ENCODE measurements at places on chromosomes 12 and 14.

DNA sequence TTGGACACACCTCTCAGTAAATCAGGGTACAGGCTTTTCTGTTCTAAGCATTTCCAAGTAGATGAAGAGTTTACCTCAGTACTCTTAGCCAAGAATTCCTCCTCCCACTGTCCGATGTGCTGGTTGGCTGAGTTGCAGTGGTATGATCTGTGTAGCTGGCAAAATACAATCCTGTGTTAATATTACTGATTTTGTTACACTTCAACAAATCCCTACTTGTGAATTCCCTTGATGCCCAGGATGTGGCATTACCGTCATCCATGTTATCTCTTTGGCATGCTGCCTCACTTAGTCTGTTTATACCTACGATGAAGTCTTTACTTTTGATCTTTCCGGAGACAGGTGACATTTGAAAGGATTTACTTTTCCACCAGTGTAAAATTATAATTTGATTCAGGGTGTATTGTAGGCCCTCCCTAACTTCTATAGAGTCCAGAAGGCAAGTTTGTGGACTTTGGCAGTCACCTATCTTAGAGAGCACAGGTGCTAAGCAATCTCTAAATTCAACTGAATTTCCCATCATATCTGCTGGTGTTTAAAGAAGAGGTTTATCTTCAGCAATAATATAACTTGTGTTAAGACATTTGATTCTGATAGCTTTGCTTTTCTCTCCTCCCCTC is 10.1 kb downstream of the CCDC196 start:
- no peak for DNase-seq

- no peak for DNase-seq
These were observed 725 bp downstream of the CHPT1 start for GRCh38 chr12:101697930-101698799.

DNA sequence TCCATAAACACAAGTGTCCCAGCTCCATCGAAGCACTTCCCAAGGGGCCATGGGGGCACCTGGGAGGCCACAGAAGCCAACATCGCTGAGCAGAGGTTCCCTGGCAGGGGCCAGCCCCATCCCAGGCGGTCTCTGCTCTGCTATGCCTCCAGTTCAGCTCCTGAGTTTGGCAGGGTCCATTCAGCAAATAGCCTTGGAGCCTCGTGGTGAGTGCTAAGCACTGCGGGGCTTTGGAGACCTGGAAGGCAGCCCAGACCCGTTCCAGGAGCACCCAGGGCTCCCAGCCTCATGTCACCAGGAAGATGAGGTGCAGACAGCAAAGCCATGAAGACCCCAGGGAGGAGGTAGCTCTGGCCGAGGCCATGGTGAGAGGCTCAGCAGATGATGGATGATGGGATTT is 109.5 kb downstream of the LGMN start:
- DNase-seq, result no peak

DNA sequence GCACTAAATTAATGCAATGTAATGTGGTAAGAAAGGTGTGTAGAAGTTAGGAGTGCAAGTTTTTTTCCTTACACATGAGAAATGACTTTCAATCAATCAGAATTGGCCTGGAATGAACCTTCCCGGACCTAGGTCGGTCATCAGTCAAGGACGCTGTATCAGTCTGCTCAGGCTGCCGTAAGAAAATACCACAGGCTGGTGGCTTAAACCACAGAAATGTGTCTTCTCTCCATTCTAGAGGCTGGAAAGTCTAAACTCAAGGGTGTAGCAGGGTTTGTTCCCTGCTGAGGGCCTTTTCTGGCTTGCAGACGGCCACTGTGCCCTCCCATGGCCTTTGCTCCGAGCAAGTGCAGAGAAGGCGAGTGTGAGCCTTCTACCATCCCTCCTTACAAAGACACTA is 86.6 kb upstream of the DYNC1H1 start:
- no peak for DNase-seq

GRCh38 chr12:48803675-48804074 is 14.6 kb upstream of the CACNB3 start:
- DNase-seq, result no peak

GRCh38 chr14:30861200-30861599 is 13.2 kb upstream of the COCH start:
- no peak for DNase-seq

GRCh38 chr12:28583701-28584261 is 393.5 kb downstream of the CCDC91 start:
- no peak for DNase-seq

GRCh38 chr14:103581954-103582703 is 19.4 kb downstream of the COA8 start:
- DNase-seq, result no peak

DNA sequence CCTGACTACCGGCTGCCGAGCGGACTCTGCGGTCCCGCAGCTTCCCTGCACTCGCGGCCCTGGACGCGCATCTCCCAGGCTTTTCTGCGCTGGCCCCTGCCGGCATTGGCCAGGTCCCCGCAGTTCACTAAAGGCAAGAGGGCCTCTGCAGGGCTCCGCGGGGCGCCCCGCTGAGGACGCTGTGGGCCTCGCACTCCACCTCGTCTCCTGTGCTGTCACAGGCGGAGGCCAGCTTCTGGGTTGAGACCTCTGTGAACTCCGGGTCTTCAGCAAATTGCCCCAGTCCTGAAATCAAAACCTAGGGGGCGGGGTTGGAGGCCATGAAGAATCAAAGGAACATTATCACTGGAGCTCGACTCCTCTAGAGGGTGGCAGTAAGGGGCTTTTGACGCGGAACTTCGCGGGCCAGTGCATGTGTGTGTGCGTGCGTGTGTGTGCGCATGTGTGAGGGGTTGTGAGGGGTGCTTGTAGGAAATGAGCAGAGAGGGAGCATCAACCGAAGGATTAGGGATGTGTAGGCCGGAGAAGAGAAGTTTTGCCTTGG is 68.5 kb upstream of the CAPRIN2 start:
- DNase-seq, result no peak

GRCh38 chr14:91149462-91149861 is 35.6 kb downstream of the DGLUCY start:
- no peak for DNase-seq

DNA sequence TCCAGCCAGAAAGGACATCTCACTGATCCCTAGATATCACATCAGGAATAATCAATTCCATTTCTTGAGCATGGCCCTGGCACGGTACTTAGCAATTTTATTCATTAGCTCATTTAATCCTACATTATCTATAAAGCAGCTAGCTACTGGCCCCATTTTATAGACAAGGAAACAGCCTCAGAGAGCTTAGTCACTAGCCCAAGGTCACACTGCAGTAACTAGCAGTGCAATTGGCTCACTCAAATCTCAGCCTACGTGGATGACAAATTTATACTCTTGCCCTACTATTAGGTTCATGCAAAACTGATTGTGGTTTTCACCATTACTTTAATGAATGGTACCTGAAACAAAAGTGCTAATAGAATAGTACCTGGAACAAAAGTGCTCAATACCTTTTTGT is 41.7 kb downstream of the NUAK1 start:
- no peak for DNase-seq

DNA sequence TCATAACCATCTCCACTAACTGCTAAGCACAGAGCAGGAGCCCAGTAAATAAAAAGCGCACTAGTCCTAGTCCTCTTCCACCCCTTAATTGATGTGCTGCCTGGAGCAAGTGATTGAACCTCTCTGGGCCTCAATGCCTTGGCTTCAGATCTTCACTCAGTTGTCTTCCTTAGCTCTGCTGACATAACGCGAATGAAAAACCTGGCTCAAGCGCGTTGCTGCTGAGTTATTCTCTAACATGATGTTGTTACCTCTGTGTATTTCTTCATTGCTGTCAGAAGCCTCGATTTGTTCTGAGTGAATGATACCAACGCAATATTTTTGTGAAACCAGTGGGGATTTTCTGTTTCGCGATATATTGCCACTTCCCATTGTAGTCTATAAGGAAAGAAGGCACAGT is 185.1 kb upstream of the CCND2 start:
- no peak for DNase-seq

GRCh38 chr12:56449622-56449984 is 377 bp upstream of the TIMELESS start:
- no peak for DNase-seq

DNA sequence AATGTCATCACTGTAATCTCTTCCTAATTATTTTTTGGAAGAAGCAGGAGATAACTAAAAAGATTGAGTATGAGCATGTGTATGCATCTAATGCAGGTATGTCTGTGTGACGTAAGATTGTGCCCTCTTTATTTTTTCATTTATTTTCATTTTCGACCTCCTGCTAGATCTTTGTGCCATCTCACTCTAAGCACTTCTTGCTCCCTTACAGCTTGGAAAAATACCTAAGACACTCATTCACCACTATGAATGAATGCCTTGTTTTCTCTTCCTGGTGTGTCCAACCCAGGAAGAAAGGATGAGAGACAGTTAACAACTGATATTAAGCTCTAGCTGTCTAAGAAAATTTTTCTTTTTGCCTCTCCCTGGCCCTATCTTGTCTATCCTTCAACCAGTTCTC is 76.8 kb upstream of the CISTR start:
- DNase-seq, result no peak

GRCh38 chr12:51005671-51006070 is 20.5 kb downstream of the SLC11A2 start:
- DNase-seq, result no peak

DNA sequence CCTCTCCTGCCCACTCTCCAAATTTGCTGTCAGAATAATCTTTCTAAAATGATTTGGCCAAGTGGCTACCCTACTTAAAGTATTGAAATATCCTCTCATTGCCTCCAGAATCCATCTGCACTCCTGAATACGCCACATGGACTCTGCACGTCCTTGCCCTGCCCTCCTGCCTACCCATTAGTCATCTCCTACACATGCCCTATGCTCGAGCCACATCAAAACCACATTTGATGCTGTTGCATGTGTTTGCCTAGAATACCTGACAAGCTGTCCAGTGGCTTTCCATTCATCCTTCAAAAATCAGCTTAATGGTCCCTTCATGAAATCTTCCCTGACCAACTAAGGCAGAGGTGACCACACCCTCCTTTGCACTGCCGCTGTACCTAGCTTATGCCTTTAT is 17.0 kb downstream of the VCPKMT start:
- no peak for DNase-seq

DNA sequence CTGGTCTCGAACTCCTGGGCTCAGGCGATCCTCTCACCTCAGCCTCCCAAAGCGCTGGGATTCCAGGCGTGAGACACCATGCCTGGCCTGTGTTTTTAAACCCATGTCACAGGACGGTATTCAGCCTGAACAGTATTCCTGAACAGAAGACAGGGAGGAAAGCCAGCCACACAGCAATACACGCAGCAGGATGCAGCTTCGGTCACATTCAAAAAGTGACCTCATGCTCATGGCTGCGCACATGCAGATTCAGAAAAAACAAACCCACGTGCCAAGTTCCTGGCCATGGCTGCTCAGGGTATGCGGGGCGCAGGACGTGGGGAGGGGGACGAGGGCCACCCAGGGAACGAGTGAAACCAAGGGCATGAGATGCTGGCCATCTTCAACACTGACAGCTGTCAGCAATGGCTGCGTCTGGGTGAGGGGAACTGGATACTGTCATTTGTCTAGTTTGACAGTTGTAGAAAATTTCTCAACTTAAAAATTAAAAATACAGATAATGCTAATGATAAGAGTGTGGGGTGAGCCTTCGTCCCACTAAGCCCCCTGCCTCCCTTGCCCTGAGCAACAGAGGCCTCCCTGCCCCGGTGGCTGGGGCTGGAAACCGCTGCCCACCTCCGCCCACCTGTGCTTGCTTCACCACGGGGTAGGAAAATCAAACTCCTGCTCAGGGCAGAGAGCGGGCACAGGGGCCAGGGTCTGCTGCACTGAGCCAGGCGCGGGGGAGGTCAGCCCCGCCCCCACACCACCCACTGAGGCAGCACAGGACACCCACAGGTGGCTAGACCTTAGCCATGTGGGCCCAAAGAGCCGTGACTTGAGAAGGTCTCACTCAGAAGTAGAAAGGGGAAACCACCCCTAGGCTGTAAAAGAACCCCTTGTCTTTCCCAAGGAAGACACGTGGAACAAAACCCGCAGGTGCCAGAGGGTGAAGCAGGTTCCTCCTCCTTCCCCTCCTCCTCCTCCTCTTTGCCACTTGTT is 84.2 kb downstream of the SCARB1 start:
- DNase-seq, result no peak

DNA sequence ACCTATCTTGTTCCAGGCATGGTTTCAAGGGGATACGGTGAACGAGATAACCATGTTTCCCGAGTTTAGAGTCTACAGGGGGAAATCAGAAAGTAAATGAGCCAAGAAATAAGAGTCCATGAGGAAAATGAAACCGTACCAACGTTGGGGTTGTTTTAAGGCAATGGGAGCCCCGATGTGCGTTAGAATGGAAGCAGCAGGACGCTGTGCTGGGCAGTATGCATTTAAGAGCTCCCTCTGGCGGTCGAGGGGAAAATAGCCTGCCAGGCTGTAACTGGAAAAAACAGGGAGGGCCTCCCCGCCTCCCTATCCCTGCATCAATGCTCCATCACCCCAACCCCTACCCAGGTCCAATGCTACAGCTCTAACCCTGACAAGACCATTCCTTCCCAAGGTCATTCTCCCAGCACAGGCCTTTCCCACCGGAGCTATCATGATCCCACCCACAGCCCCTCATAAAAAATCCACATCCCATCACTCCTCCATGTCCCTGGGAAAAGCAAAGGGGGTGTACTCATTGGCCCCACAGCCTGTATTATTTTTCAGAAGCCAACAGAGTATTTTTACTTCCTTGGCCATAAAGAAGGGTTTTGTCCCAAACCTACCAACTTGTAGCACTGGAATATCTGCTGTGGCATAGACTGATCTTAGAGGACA is 226.3 kb upstream of the NOS1 start:
- DNase-seq, result no peak

GRCh38 chr14:68458840-68459469 is 333.9 kb downstream of the ZFP36L1 start:
- no peak for DNase-seq

DNA sequence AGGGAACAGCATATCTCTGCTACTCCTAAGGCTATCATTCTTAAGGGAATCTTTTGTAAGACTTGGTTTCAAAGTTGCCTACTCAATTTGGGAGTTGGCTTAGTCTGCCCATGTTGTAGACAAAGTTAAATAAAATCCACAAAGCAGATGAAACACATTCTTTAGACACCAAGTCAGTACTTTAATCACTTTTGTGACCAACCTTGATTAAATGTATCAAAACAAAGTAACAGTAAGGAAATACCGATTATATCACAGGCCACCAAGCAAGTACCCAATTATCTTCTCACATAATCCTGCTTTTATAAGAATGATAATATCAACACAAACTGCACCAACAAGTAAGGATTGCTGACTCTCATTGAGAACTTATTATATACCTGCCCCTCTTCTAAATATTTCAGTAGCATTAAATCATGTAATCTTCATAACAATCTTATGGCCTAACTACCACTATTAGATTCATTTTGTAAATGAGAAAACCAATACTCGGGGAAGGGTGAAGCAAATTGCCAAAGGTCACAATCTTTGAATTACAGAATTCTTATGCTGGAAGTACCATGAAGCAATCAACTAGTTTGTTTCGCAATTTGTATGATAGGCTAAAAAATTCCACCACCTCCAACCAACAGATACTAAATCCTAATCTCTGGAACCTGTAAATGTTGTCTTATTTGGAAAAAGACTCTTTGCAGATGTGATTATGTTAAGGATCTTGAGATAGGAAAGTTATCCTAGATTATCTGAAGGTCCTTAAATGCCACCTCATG is 12.6 kb upstream of the DIO2 start:
- DNase-seq, result no peak

GRCh38 chr12:109596418-109597244 is 23.0 kb downstream of the MVK start:
- no peak for DNase-seq

Data from stimulated activated CD4-positive, alpha-beta T cell treated with anti-CD3 and anti-CD28 coated beads, Interleukin-1b, Interleukin-23, amount 100 ng/mL, for 1 hour (primary cell).